ENCODE measurements at places on chromosomes 3 and 15.
A peak's percentile ranks its signal among the peaks of the same experiment; 100 is the strongest.

DNA sequence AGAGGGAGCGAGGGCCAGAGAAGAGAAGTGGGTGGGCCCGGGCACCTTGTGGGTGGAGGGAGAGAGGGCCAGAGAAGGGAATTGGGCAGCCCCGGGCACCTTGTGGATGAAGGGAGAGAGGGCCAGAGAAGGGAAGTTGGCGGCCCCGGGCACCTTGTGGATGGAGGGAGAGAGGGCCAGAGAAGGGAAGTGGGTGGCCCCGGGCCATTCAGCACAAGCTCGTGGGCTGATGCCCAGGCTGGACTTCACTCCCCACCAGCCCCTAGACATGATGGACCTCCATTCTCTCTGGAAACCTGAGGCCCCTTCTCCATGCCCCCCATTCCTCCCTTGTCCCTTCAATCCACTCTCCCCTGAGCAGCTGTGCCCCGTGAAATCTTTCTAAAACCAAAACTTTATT is 15.8 kb downstream of the DUSP7 start:
- no peak for DNase-seq

GRCh38 chr3:114711321-114711886 is 417.6 kb downstream of the TIGIT start:
- no peak for DNase-seq

DNA sequence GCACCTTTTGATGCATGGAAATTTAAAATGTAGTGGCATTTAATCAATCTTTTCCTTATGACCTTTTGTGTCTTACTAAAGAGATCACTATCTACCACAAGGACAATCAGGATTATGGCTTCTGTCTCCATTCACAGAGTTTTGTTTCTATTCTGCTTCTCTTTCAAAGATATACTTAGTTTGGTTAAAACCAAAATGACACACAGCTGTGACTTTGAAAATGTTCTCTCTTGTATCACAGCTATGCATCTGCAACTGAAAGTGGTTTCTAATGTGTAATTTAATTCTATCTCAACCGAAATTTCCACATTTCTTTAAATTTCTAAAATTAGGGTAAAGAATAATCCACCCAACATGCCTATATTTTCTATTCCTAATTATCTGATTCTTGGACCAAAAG is 27.7 kb downstream of the HLTF start:
- DNase-seq = no peak

GRCh38 chr15:40192942-40193341 is 32.1 kb downstream of the BUB1B start:
- DNase-seq = peak; percentile 48

DNA sequence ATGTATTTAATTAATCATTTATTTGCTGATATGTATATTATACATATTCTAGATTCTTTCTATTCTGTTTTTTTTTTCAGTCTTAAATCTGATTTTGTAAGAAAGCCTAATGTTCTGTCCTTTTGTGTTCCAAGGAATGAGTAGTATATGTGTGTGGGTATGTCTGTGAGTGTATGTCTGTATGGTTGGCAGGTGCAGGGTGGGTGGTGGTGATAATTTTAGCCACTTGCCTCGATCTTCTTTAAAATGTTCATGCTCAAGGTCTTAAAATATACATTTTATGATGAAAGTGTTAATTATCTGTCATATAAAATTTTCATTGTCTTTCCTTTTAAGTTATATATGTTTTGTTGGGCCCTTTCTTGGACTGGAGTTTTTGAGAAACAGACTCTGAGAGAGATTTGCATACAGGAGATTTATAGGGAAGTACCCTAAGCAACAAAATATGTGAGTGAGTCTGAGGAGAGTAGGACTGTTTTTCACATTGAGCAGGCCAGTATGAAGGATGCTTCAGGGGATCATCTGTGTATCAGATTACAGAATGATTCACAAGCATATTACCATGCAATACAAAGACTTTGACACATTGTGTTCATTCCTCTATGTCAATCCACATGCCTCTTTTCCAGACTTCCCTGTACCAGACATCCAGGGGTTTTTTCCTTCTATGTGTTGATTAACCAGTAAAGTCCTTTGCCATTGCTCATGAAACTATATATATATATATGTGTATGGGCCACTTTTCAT is 211.0 kb upstream of the DPPA4 start:
- peak; percentile 32 for DNase-seq

DNA sequence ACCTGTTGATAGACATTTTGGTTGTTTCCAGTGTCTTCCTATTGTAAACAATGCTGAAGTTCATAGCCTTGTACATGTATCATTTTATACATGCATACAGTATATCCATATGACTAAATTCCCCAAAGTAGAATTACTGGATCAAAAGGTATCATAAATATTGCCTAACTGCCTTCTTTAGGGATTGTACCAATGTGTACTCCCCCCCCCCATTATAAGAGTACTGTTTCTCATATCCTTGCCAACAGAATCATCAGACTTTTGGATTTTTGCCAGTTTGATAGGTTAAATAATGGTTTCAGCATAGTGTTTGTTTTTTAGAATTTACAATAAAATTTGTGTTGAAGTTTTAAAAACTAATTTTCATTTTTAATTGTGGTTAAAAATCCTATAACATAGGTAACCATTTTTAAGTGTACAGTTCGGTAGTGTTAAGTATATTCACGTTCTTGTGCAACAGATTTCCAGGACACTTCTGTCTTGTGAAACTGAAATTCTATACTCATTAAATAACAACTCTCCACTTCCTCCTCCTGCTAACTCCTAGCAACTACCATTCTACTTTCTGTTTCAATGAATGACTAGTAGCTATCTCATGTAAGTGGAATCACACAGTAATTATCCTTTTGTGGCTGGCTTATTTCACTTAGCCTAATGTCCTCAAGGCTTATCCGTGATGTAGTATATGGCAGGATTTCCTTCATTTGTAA is 30.8 kb upstream of the MAP3K13 start:
- DNase-seq = peak; percentile 43

- DNase-seq = no peak
These were observed 23.9 kb downstream of the DPH6 start for GRCh38 chr15:35522061-35522460.

- no peak for DNase-seq
These were observed 246.9 kb downstream of the VGLL3 start for GRCh38 chr3:86744051-86744450.

DNA sequence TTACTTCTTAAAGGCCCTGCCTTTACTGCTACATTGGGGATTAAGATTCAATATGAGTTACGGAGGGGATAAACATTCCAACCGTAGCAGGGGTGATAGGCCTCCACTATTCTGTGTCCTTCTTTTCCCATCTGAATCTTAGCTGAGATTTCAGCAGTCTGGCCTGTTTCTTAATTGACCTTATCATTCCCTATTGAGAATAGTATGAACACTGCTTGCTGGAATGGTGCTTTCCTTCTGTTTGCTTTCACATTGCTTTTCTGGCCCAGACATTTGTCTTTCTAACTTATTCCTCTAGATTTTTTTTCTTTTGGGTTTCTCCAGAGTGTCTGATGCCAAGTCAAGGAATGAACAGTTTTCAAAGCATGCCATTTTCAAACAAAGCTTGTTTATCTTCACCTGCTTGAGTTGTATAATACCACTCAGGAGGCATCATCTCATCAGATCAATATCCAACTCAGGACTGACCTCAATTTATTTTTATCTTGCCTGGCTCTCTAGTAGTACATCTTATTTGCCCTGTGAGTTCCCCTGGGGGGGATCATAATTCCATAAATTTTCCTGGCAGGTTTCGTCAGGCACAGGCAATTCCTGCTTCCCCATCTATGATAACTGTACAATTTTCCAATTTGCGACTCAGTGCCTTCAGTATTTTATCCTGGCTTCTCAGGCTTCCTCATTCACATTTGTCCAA is 161.1 kb upstream of the STT3B start:
- no peak for DNase-seq

- no peak for DNase-seq
These were observed 307.2 kb upstream of the TRIM42 start for GRCh38 chr3:140370686-140371085.

DNA sequence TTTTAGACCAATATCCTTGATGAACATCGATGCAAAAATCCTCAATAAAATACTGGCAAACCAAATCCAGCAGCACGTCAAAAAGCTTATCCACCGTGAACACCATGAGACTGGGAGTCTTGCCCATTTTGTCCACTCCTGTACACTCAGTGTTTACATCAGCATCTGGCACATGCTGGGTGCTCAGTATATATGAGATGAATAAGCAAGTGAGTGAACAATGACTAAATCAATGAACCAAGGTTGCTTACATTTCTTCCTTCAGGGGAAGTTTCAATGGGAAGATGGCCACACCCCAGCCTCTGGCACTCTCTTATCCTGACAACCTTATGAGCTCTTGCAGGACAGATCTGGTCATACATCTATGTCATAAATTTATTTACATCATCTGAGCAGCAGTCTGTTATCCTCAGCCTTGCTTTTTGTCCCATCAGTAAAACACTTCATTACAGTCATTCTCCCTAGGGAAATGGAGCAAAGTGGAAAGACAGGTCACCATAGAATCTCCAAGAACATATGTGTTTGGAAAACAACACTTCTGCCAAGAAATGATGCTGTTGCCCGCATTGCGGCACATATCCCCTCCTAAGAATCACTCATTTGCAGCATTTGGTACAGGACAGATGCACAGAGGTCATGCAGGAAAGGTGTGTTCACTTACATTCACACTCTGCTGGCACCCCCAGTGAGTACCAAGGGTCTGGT is 171.8 kb upstream of the EIF1B start:
- peak; percentile 28 for DNase-seq

GRCh38 chr3:25849641-25850385 is 59.9 kb downstream of the OXSM start:
- DNase-seq = peak; percentile 66
